ENCODE measurements at places on chromosomes 12 and 14.

- no peak for DNase-seq
Measured at GRCh38 chr12:81499809-81500208, 259.3 kb downstream of the PPFIA2 start.

GRCh38 chr14:105852378-105853088, 326.1 kb downstream of the TMEM121 start:
- DNase-seq, result no peak

DNA sequence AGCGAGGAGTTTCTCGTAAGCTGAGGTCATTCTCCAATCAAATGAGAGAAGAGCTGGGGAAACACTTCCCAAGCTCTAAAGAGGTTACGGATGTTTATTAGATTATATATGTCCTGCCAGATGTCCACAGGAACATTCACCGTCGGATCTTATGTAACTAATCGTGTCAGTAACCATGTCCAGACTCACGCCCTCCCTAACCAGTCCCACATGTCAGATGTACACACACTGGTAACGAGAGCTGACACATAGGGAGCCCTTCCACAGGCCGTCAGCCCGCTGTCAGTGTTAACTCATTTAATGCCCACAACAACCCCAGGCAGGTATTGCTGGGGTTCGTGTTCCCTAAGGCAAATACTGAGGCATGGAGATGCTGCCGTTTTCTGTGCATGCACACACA, 223.7 kb upstream of the RTL1 start:
- DNase-seq, result no peak

DNA sequence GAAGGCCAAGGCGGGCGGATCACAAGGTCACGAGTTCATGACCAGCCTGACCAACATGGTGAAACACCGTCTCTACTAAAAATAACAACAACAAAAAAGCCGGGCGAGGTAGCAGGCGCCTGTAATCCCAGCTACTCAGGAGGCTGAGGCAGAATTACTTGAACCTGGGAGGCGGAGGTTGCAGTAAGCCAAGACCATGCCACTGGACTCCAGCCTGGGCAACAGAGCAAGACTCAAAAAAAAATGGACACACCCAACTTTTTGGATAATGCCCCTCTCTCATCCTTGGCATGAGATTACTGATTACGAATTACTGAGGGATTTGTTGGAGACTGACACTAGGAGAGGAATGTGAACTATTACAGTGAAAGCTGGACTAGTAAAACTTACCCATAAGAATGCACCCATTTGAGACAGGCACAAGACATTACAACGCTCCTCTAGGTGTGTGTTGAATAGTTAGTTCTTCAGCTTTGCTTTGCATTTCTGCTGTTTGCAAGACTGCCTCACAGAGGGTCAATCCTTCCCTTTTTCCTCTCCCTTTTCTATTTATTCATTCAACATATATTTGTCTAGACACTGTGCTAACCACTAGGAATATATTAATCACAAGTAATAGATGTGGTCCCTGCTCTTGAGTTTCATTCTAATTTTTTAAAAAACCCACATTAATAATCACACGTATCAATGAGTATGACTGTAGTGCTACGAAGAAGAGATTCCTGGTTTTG, 46.0 kb upstream of the OR5AU1 start:
- no peak for DNase-seq

DNA sequence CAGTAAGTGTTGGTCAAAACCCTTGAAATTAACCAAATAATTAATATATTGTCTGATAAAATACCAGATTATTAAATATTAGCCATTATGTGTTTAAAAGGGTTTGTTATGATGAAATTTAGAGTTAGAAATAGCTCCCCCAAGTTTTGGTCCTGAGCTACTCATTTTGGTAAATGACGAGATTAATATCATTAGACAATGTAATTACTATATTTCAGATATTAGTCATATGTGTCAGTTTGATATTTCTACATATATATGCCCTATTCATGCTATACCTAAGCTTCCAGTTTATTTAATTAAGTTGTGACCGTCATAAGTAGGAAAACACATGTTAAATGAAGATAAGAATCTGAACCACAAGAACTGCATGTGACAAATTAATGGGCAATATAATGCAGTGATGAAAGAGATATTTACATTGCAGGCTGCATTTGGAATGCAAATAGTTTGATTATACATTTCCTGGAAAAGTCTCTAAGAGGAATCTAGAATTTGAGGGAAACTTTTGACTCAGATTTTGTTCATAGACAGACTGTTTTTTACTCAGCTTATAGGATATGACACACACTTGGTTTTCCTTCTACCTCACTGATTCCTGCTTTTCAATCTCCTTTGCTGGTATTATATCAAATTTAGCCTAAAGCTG, 70.5 kb downstream of the TBC1D30 start:
- DNase-seq, result no peak

DNA sequence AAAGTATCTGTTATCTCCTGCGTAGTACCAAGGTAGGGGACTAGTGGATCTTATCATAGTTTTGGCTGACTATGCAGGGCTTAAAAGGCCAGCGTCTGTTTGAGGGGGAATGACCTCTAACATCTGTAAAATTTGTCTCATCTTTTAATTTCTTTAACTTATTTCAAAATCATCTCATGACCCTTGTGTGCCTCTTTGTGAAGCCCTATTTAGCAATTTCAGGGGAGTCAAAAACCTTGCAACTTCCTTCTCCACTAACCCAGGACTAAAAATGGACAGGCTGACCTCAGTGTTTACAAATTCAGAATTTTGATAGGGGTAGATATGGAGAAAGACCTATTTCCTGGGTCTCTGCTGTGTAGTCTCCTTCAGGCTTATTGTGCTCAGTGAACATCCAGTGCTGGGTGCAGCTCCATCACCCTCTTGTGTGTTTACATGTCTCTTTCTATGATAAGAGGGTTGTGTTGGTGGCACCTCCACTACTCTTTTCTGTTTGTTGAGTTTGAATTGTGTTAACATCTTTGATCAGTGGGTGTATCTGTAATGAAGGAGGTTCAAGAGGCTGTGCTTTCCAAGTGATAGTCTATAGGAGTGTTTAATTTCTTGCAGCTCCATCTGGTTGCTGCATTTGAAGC, 14.3 kb downstream of the NECAP1 start:
- no peak for DNase-seq

DNA sequence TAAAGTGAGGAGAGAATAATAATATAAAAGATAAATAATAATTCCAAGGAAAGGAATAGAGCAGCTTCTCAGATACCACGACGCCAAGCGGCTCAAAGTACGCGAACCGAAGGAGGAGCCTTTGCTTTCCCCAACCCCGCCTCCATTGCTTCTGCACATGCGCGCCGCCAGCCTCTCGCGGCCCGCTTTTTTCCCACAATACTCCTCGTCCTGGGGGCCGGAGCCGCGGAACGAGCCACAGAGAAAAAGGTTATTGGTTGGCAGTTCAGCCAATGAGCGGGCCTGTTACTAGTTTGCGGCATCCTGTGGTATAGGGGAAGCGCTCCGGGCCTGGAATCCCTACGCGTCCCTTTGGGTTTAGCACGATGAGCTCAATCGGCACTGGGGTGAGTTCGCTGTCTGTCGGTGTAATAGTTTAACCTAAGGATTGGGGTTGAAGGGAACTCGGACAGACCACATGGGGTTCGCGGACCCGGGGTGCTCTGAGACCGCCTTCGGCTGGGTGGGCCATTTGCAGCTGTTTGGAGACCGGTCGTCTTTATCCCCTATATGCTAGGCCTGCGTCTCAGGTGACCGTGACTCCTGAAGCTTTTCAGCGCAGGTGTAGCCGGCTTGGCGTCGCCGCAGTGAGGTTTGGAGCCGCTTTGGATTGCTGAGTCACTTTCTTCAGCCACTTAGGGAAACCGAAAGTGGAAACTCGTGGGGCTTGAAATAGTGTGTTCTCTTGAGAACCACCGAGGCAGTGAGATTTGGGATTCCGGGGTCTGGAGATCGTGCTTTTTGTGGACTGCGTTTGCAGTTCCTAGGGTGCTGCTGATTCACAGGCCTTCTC, at the start of gene PSMA3:
Gene PSMA3, plus strand, starts transcription at position 288 of the 832 bp plus-strand sequence. Its CDS starts 78 bp downstream, at position 366.
- DNase-seq, result peak; percentile 87

- DNase-seq, result no peak
Measured at GRCh38 chr14:33184587-33184986, 245.9 kb downstream of the NPAS3 start.

- DNase-seq, result no peak
Measured at GRCh38 chr14:105738638-105739037, 212.3 kb downstream of the TMEM121 start.

- DNase-seq, result no peak
Measured at GRCh38 chr12:85823436-85824180, 12.6 kb downstream of the RASSF9 start.

DNA sequence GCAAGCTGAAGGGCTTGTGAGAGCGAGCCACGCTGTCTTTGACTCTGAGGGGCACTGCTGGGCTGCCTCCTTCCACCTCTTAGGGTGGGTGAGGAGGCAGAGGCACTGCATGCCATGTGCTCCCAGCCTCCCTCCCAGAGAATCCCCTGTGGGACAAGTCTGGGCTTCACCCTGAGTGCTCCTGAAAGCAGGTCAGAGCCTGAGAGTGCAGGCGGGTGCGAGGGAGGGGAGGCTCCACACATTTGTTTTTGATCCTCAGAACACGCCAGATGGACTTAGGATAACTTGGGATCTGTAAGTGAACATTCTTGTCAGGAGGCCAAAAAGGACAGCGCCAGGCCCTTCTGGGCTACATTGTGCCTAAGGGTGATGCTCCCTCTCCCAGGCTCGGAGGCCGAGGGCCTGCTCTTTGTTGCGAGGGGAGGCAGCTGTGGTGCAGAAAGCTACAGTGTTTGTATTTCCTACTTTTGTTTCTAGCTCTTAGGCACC, 155.4 kb downstream of the TMX1 start:
- DNase-seq, result peak; percentile 68

DNA sequence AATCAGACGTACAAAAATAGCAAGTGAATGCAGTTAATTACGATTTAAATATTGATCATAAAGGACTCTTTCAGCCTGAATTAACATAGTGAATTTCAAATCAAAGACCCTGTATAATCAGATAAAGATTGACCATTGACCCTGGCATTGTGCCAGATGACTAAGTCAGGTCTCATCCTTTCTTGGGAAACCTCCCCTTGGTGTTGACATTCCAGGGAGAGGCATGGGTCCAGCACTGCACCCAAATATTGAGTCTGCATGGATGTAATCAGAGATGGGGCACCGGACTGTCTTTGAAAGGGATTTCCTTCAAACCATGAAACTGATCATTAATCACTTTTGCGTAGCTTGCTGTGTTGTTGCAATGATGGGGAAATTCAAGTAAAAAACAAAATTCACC, 1138.2 kb downstream of the BCL11B start:
- DNase-seq, result no peak
